ENCODE measurements at places on chromosomes 7 and 10.
A peak's percentile ranks its signal among the peaks of the same experiment; 100 is the strongest.

DNA sequence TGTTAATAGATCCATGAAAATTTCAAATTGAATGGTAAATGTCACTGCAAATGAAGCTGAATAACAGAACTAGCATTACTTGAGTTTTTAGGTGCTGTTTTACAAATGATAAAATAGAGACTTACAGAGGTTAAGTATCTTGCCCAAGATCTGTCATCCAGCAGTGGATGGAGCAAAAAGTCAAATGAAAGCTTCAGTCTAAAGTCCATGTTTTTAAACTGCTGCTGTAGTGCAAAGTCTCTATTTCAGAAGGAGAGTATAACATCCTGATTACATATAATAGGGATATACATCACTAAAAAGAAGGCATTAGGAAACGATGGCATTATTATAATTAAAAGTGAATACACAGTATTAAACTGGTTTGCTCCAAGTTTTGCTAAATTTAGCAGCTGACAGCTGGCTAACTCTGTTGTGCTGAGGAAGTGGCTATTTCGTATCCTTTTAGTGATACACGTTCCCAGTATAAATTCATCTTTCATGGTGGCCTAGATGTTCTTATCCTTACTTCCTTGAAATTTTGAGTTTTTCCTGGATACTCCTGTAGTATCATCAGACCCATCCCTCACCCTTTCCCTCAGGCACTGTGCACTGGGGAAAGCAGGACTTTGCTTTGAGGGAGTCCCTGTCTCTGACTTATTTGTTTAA lies 603.2 kb downstream of the MAGI2 start:
- DNase-seq: no peak

GRCh38 chr7:114086537-114086913 lies 167.7 kb upstream of the PPP1R3A start:
- DNase-seq: peak; percentile 26

- no peak for DNase-seq
Observed at GRCh38 chr10:57222129-57222528, 861.1 kb upstream of the ZWINT start.

GRCh38 chr10:69327463-69328379 lies 49.4 kb downstream of the HK1 start:
- DNase-seq: no peak

GRCh38 chr7:127745445-127745844 lies 93.5 kb downstream of the SND1 start:
- DNase-seq: no peak

DNA sequence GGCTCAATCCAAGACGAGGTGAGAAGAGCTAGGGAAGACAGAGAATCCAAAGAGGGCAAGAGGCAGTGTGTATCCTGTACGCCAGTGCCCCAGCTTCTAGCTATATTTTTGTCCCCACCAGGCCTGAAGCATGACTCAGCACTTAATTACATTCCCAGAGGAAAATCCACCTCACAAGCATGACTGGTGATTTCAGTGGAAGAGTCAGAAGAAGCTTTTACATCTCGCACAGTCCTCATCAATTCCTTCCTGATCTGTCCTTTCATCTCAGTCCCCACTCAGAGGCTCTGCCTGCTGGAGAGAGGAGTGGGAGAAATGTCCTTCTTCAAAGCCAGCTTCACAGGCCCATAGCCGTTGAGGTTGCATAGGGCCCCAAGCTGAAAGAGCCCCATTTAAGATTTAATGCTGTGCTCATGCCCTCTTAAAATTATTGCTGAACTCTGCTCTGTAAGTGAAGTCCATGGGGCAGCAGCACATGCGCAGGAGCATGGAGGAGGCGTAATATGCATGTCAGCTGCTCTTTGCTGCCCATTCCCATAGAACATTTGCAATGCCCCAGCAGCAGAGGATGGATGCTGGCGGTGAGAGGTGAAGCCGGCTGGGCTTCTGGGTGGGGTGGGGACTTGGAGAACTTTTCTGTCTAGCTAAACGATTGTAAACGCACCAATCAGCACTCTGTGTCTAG lies 39.0 kb upstream of the AOAH start:
- no peak for DNase-seq

DNA sequence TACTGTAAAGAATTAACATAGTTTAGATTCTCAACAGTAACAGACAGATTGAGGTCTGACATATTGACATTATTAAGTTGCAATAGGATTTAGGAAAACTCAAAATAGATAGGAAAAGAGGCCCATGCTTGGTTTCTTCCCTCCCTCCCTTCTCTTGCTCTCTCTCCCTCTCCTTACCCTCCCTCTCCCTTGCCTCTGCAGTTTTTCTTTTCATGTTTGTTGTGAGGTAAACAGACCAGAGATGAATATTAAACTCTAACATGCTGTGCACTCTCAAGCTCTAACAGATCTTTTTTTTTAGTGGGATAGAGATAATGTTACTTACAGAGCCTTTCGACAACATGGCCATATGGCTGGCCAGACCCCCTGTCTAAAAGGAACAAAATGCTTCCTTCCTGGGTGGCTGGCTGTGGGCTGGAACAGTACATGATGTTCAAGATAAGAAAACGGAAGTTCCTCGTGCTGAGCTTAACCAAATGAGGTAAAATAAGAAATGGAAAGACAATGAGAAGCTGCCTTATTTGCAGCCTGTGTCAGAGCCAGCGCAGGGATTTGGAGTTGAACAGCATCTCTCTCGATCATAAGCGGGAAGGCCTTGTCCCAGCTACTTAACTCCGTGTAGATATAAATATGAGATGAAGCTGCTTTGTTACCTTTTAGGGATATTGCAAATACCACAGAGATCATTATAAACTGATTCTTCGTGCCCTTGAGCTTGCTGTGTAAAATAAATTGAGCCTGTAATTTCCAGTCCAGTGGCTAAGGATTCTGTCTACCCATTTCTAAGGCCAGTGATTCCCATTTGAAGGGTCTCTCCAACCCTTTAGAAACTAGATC lies 391.9 kb upstream of the NPVF start:
- DNase-seq: no peak
